ENCODE measurements at places on chromosomes 7 and 10. TPM values are rescaled to one million over a fixed set of nuclear protein-coding genes. Genes with fewer than 3 reads are reported as not detected.

The ITPRID1 gene
- total RNA-seq: not detected

The GDF2 gene
- total RNA-seq: not detected

The GSTO1 gene
- 295 TPM for total RNA-seq

The SVIL gene
- 22.1 TPM for total RNA-seq

The CALML5 gene
- not detected for total RNA-seq

The CPXM2 gene
- not detected for total RNA-seq

The SEMA3C gene
- 75.5 TPM for total RNA-seq

The PSD gene
- 0.31 TPM for total RNA-seq

The SERPINE1 gene
- total RNA-seq: 1,778 TPM

The MMRN2 gene
- total RNA-seq: 1.0 TPM

The SEMA3E gene
- 1.7 TPM for total RNA-seq

The GPR26 gene
- not detected for total RNA-seq

The PKD2L1 gene
- 0.05 TPM for total RNA-seq
